ENCODE measurements at places on chromosomes 3 and 15. TPM values are rescaled to one million over a fixed set of nuclear protein-coding genes. Genes with fewer than 3 reads are reported as not detected.

DNA sequence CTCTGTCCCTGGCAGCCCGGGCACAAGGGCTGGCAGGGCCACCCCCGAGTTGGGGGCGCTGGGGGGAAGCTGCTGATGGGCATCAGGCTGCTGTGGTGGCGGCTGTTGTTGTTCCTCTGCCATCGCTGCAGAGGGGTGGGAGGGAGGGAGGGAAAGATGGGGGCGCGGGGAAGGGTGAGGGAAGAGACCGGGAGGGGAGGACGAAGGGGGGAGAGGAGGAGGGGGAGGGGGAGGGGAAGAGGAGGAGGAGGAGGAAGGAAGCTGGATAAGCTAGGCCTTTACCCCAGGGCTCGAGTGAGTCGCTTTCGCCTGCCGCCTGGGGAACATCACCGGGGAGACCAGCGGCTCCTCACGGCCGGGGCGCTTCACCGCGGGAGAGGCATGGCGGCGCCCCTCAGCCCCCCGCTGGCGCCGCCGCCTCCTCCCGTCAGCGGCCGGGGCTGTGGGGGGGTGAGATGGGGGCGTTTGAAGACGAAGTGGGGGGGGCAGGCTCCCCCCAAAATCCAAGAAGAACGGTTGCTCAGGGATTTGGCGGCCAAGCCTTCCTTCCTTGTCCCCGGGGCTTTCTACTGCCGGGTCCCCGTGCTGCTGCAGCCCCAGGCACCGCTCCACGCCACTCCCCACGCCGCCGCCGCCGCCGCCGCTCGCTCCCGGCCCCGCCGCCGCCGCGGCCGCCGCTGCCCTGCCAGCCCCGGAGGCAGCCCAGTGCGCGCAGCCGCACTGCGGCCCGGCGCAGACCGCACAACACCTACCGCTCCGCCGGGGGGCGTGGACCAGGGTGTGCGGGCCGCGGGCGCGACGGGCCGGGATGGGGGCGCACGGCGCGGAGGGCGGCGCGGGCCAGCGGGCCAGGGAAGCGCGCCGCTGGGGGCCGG lies at the start of gene RFX7:
Gene RFX7 (minus strand): TSS at position 717 of the 875 bp plus-strand sequence. CDS start 594 bp downstream, at position 123.
- H3K27ac ChIP-seq, result peak within 1 kb of the TSS; percentile 97
- peak; percentile 72 for DNase-seq
- H3K27me3 ChIP-seq, result no peaks in the 10 kb centered on the region
- H3K4me1 ChIP-seq, result peaks cover 48% of the 10 kb centered on the region

- no peak overlapping the region for H3K27ac ChIP-seq
- DNase-seq, result no peak
- H3K4me3 ChIP-seq, result no peak overlapping the region
- peaks cover 4% of the 10 kb centered on the region for H3K4me1 ChIP-seq
- H3K36me3 ChIP-seq, result peaks cover 8% of the 10 kb centered on the region
Measured at GRCh38 chr15:101657968-101658784, 6.0 kb upstream of the TM2D3 start.

- peaks cover 60% of the 10 kb centered on the region for H3K27me3 ChIP-seq
- H3K4me3 ChIP-seq, result no peak overlapping the region
- H3K36me3 ChIP-seq, result peaks cover 4% of the 10 kb centered on the region
- no peak for DNase-seq
Measured at GRCh38 chr15:31485911-31486461, 159.4 kb downstream of the KLF13 start.

- no peak overlapping the region for H3K4me3 ChIP-seq
- H3K27me3 ChIP-seq, result no peaks in the 10 kb centered on the region
- DNase-seq, result no peak
- no peak overlapping the region for H3K27ac ChIP-seq
- no peaks in the 10 kb centered on the region for H3K4me1 ChIP-seq
Measured at GRCh38 chr15:78220713-78221112, 13.7 kb downstream of the ACSBG1 start.

DNA sequence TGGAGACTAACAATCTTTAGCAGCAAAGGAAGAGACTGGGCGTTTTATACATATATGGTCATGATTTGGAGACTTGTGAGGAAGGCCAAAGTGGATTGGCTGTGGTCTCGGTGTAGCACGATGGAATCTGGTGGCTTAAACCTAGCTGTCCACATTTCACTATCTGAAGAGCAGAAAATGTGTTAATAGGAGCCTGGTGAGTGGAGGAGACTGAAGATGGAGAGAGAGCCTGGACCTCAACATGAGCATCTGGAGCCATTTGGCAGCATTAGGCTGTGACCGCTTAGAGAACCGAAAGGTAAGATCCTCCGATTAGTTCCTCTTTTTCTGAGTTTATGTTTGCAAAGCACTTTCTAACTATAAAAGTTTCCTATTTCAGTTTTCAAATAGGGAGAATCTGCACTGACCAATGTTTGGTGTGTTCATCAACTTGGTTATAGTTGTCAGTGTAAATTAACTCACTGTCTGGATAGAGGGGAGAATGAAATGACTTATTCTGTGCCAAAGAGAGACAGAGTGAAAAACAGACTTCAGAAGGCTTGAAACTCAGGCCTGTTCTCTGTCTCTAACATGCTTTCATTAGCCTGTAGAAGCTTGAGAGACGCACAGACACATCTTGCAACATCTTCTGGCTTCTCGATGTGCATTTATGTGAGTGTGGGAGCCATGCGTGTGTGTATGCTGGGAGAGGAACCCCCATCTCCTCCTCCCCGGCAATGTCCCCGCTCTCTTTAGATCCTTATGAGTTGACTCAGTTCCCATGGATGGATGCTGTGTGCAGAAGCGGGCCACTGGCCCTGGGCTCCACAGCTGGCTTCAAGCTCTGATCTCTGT lies 244.7 kb upstream of the TBL1XR1 start:
- no peaks in the 10 kb centered on the region for H3K27me3 ChIP-seq
- H3K36me3 ChIP-seq, result no peaks in the 10 kb centered on the region
- no peak overlapping the region for H3K27ac ChIP-seq
- DNase-seq, result no peak
- H3K4me1 ChIP-seq, result peaks cover 26% of the 10 kb centered on the region

DNA sequence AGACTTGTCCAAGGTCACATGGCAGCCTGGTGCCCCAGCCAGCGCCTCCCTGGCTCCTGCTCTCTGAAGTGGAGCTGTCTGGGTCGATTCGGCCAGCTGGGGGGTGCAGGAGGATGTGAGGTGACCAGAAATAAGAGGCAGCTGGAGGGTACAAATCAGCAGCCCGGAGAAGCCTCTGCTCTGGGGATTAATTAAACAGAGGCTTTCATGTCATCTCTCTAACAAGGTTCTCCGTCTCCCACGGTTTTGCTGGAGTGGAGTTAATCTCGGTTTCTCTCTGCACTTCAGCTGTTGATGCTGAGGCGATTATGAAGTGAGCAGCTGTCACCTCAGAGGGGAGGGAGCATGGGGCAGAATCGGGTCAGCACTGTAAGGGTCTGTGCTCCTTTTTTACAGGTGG lies 236.8 kb downstream of the TLE3 start:
- H3K27ac ChIP-seq, result no peak overlapping the region
- no peak for DNase-seq
- H3K4me1 ChIP-seq, result peaks cover 33% of the 10 kb centered on the region
- H3K4me3 ChIP-seq, result no peak overlapping the region
- no peaks in the 10 kb centered on the region for H3K36me3 ChIP-seq
- H3K27me3 ChIP-seq, result no peaks in the 10 kb centered on the region

- H3K4me3 ChIP-seq, result no peak overlapping the region
- H3K4me1 ChIP-seq, result peaks cover 18% of the 10 kb centered on the region
- H3K27me3 ChIP-seq, result no peaks in the 10 kb centered on the region
Measured at GRCh38 chr15:65310431-65311137, 6.1 kb downstream of the RNU5B-1 start.

- peaks cover 2% of the 10 kb centered on the region for H3K4me1 ChIP-seq
- no peak overlapping the region for H3K4me3 ChIP-seq
- no peak overlapping the region for H3K27ac ChIP-seq
- DNase-seq, result no peak
- peaks cover 12% of the 10 kb centered on the region for H3K27me3 ChIP-seq
- H3K36me3 ChIP-seq, result no peaks in the 10 kb centered on the region
Measured at GRCh38 chr3:67897351-67898336, 243.2 kb upstream of the SUCLG2 start.

KAT2B gene
- 6.2 TPM for total RNA-seq

MCTP2 gene
- 13.3 TPM for total RNA-seq

Measured in mesothelial cell of epicardium (in vitro differentiated cells).